ENCODE measurements at places on chromosomes 13 and 19.

DNA sequence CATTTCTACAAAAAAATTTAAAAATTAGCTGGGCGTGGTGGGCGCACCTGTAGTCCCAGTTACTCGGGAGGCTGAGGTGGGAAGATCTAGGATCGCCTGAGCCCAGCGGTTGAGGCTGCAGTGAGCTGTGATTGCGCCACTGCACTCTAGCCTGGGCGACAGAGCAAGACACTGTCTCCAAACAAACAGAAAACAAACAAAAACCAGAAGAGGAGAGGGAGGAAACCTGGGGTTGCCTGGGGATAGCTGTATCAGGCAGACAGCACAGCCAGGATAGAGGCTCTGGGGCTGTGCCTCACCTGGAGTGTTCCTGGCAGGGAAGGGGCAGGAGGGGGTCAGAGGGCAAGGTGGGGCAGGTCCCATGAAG lies 2.6 kb upstream of the POLR2E start:
- DNase-seq, result no peak

DNA sequence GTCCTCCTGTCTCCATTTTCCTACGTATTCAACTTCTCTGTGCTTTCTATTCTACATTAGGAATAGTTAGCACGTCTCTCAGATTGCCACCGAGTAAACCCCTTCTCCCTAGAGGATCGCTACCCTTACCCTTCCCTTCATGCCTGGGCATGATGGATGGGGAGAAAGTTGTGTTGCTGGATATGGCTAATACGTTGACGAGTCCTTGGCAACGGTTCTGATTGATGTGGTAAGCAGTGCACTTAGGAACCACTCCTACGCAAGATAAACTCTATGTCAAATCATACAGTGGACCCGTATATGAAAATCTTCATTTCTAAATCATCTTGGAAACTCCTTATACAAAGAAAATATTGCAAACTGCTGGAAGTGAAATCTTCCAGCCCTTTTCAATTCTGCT lies 224.5 kb downstream of the EFNB2 start:
- DNase-seq, result no peak

DNA sequence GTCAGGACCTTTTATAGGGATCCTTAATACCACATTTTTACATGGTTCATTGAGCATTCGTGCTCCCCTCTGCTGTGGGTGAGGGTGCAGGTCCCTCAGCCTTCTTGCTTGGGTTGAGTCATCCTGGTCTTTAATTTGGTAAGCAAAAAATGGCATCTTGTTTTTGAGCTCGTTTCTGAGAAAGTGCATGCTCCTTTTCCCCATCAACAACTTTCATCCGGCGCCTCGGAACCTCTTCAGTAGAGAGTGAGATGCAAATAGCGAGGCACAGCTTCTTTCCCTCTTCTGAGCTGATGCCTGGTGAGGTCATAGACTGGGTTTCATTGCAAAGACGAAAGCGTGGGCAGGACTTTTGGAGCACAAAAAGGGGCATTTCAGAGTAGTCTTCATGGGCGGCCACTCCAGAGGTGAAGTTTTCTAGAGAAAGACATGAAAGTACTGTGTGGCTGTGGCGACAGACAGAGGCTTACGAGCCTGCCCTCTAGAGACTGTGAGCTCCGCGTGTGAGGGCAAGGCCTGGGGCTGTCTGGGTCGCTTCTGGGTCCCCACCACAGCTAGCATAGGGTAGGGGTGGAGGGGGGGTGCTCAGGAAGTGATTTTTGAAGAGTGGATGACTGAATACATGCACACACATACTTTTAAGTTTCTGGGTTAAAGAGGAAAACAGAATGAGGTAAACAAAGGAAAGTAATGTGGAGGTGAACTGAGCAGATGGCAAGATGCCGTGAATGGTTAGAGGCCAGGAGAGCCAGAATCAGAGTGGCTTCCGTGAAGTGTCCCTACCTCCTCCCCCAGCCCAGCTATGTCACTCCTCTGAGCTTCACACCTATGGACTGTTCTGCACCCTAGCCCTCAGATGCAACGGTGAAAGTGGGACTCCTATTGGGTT lies 44.3 kb downstream of the BBC3 start:
- DNase-seq, result peak; percentile 56

DNA sequence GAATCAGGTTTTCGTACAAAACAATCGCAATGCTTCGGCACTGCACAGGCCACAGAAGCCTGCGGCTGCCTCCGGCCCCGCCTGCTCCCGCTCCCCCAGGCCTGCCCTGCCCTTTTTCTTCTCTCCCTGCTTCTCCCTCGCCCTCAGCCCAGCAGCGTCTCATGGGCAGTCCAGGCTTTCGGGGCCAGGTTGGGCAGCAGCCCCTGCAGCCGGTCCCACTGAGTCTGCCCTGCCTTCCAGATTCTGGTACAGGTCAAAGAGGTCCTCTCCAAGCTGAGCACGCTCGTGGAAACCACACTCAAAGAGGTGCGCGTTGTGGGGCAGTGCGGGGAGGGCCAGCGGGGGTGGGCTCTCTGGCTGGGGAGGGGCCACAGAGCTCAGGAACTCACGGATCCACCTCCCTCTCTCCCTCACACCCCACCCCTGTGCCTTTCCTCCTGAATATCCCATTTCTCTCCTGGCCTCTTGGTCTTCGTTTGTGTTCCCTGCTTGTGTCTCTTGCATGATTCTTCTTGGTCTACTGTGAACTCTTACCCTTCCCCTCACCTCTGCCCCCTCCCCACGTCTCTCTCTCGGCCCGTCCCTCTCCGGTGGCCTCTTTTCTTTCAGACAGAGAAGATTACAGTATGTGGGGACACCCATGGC lies 30.1 kb downstream of the CCDC8 start:
- no peak for DNase-seq

DNA sequence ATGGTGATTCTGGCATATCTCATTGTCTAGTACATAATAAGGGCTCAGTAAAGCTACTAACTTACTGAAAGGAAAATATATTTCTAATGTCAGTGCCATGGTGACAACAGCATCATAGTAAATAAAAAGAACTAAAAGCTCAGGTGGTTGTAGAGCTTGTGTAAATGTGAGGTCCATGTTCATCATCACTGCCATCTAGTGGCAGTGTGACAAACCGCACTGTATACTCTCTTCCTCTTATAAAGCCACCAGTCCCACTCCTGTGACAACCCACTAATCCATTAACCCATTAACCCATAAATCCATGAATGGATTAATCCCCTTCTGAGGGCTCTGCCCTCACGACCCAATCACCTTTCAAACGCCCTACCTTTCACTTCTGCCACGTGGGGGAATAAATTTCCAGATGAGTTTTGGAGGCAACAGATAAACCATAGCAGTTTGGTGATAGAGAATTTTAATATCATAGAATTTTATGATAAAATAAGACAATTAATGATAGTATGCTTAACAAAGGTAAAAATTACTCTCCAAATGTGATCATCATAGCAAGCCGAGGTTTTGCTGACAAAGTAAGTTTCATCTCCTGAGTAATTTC lies 160.4 kb upstream of the SGCG start:
- no peak for DNase-seq

- no peak for DNase-seq
Measured at GRCh38 chr19:1109697-1110671, 6.2 kb downstream of the GPX4 start.

DNA sequence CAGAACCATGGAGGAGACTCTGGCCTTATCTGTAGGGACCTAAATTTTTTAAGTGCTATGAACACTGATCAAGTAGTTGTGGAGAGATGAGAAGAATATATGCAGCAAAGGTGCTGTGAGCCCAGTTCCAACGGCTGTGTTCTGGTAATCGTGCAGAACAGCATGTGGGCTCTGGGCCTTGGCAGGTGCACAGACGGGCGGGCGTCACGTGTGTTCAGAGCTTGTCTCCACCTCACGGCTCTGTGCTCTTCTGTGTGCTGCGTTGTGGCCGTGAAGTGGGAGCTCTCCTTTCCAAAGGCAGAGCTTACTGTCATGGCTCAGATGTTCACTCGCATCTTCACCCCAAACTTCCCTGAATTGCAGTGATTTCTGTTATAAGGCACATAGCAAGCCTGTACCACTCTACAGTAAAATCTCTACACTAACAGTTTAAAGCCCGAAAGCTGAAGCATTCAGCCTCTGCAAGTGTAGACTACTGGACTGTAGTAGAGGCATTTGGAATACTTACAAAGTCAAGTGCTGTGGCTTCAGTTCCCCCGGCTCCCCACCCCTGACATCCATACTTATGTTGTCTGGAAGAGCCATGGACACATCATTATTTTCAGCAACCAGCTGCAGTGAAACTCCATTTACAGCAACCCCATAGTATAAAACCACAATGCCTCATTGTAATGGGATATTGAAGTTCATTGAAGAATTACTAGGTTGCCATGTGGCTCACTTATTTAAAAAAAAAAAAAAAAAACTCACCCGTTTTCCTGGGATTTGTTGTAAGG lies 27.5 kb upstream of the TEX29 start:
- no peak for DNase-seq

- DNase-seq, result no peak
Measured at GRCh38 chr13:20446900-20447299, 78.8 kb downstream of the CRYL1 start.

GRCh38 chr19:4879041-4879440 lies 11.6 kb upstream of the PLIN3 start:
- no peak for DNase-seq

- no peak for DNase-seq
Measured at GRCh38 chr19:34539396-34539795, 57.8 kb downstream of the WTIP start.

DNA sequence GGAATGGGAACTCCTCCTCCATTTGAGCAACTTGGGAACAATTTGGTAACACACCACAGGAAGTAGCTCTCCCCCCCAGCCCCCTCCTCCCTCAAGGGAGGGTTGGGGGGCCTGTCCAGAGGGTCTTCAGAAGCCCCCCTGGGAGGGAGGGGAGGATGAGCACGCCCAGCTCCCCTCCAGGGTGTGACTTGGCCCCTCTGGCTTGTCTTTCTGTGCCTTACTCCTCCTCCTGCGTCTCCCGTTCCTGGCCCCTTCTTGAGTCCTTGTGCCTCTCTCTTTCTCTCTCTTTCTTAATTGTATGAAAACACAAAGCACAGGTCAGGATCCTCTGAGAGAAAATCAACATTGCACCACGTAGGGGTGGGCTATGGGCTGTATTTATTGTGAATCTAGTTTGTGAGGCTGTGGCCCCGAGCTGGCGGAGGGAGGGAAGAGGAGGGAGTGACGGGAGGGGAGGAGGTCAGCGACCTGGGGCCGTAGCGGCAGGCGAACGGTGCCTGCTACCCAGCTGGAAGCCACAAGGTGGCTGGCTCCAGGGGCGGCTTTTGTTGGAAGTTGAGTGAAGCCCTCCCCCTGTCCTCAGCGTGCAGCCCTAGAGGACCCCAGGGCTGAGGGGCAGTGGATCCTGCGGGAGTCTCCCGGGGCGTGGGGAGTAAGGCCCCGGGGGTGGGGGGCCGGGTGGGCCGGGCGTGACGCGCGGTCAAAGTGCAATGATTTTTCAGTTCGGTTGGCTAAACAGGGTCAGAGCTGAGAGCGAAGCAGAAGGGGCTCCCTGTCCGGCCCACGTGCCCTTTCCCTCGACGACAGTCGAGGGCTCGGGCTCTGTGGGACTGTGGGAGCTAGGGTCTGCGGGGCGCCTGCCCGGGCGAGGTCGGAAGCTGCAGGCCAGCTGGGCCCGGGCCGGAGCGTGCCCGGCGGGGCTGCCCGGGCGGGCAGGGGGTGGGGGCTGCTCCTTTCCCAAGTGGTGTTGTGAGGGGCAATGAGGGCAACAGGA lies 6.4 kb downstream of the LYL1 start:
- no peak for DNase-seq

DNA sequence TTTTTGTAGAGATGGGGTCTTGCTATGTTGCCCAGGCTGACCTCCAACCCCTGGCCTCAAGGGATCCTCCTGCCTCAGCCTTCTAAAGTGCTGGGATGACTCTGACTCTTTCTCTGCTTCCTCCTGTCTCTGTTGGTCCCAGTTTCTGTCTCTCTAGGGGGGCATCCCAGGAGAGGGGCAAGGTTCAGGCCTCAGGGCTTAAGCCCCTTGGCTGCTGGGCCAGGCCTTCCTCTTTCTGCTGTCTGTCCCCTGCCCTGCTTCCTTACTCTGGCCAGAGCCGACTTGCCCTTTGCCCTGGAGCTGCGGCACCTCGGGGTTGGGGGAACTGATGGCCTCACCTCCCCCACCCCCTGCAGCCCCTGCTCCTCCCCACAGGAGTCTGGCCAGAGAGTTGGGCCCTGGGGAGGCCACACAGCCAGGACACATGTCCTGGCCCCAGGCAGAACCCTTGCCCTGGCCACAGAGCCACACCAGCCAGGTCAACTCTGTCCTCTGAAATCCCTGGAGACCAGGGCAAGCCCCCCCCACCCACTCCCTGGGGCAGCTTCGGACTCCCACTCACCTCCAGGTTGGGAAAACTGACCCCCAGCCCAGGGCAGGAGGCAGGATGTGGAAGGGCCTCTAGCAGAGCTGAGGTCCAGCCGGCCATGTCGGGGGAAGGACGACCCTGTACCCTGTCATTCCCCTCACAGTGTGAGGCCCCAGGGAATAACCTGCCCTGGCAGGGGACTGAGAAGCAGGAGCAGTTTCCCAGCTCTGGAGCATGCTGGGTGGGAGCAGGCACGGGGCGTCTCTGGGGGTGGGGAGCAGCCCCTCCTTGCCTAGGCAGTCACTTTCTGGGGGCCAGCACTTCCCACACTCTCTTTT lies 23.7 kb downstream of the CEBPA start:
- no peak for DNase-seq

DNA sequence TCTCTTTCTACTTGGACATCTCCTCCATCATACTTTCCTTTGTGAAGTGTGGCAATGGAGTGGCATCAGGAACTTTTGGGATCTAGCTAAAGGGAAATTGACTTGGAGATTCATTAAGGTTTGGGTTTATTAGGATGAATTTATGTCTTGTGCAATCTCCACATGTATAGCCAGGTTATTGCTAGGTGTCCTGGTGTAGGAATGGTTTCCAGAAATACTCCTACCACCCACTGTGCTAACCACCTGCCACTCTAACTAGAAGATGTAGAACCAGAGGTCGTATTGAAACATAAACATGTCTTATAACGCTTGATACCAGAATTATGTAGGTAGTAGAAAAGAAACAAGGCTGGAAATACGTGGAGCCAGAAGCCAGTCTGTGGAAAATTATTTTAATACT lies 38.1 kb upstream of the MED4 start:
- no peak for DNase-seq

- DNase-seq, result no peak
Measured at GRCh38 chr13:101120007-101120406, 296.3 kb downstream of the NALCN start.

GRCh38 chr13:113660066-113660465 lies 2.1 kb upstream of the ATP4B start:
- DNase-seq, result no peak
